ENCODE measurements at places on chromosomes 4 and X.

DNA sequence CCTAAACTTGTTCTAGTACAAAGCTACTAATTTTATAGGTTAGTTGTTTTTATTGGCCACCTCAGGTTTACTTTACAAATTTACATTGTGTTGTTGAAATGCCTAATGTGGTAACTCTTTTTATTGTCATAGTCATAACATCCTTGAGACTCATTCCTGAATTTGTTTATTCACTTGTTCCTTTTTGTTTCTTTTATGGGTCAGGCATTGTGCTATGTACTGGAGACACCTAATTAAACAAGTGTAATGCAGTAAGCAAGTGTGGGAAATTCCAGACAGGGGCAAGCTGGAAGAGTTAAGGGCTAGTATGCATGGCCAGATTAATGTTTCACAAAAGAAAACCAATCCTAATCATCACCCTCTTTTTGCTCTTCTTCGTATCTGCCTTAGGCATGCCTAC is 30.5 kb upstream of the TTC29 start:
- no peak for DNase-seq

GRCh38 chrX:45571453-45571852 is 370.8 kb upstream of the DIPK2B start:
- DNase-seq, result no peak

DNA sequence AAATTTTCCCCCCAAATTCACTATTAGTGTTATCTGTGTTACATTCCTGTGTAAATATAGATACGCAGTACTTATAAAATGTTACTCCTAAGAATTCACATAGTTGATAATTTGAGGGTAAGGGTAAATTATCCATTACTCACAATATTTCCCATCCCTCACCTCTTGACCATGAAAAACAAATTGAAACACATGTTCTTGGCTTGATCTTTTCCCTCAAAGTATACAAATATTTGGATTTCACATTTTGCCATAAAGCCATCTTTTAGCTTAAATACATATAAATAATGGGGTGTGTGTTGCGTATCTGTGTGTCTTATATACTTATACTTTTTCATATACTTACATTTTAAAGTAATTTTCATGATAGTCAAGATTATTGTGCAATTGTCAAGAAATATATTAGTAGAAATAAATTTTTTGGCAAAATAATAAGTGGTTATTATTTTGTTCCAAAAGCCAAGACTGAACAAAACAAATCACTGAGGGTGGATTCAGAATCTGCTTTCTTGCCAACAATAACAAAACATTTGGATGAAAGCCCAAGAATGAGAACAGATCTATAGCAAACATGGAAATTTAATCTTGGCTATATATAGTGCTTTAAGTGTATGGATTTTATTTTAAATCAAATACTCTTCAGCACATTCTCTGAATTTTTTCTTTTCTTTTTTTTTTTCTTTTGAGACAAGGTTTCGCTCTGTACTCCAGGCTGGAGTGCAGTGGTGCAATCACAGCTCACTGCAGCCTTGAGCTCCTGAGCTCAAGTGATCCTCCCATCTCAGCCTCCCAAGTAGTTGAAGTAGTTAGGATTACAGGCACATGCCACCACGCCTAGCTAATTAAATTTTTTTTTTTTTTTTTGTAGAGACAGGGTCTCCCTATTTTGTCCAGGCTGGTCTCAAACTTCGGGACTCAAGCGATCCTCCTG is 48.5 kb upstream of the PRSS48 start:
- no peak for DNase-seq

GRCh38 chrX:131923614-131924250 is 99.4 kb upstream of the STK26 start:
- no peak for DNase-seq

DNA sequence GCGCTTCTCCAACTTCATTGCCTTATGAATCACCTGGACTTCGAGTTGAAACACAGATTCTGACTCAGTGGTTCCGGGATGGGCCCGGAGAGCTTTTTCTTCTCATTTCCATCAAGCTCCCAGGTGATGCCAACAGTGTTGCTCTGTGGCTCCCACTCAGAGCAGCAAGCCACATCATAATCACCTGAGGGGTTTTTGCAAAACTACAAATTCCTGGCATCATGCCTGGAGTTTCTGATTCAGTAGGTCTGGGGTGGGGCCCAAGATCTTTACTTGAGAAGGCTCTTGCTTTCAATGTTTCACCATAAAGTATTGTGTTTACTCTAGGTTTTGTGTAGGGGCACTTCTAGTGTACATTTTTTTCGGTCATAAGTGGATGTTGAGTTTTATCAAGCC is 7.0 kb downstream of the MTM1 start:
- DNase-seq, result peak; percentile 9

- DNase-seq, result no peak
Measured at GRCh38 chr4:38356686-38357085, 307.3 kb upstream of the KLF3 start.

- no peak for DNase-seq
Measured at GRCh38 chr4:112094330-112094729, 50.9 kb upstream of the FAM241A start.

GRCh38 chr4:173932701-173933100 is 350.8 kb downstream of the FBXO8 start:
- no peak for DNase-seq

GRCh38 chr4:145505995-145506394 is 24.3 kb downstream of the SMAD1 start:
- no peak for DNase-seq

DNA sequence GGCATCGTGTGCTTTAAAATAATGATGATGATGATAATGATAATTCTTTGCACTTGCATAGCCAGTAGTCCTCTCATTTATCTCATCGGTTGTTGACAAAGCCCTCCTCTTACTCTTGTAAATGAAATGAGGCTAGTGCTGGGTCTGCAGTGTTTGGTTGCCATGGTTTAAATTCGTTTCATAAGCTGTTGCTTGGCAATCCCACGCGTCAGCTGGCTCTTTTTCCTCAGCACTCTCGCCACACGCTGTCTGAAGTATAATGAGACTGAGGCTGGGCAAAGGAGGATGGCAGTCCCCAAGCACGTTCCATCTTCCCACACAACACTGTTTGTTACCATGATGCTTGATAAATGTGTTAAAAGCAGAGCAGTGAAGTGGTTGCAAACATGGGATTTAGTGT is 15.5 kb downstream of the PAGE4 start:
- DNase-seq, result no peak

GRCh38 chr4:4637710-4638109 is 95.9 kb upstream of the STX18 start:
- DNase-seq, result no peak

- no peak for DNase-seq
Measured at GRCh38 chr4:100582146-100582545, 64.3 kb upstream of the EMCN start.

GRCh38 chr4:144948009-144948408 is 150.0 kb downstream of the ANAPC10 start:
- no peak for DNase-seq

DNA sequence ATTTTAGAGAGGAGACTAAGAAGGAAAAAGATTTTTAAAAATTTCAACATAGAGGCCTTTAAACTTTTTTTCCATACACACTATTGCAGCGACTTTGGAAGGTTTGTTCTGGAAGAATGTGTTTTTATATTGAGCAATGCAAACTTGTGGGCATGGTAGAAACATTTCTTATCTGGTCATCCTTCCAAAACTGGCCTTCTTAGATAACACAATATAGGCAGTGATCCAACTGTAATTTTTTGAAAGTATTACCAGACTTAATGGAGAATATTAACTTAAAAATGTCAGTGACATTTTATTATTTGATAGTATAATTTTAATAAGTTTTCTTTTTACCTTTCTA is 25.6 kb downstream of the FHDC1 start:
- DNase-seq, result no peak

- DNase-seq, result no peak
Measured at GRCh38 chr4:67549123-67549522, 3.8 kb upstream of the CENPC start.

- no peak for DNase-seq
Measured at GRCh38 chr4:88341227-88342192, 37.1 kb upstream of the HERC6 start.

DNA sequence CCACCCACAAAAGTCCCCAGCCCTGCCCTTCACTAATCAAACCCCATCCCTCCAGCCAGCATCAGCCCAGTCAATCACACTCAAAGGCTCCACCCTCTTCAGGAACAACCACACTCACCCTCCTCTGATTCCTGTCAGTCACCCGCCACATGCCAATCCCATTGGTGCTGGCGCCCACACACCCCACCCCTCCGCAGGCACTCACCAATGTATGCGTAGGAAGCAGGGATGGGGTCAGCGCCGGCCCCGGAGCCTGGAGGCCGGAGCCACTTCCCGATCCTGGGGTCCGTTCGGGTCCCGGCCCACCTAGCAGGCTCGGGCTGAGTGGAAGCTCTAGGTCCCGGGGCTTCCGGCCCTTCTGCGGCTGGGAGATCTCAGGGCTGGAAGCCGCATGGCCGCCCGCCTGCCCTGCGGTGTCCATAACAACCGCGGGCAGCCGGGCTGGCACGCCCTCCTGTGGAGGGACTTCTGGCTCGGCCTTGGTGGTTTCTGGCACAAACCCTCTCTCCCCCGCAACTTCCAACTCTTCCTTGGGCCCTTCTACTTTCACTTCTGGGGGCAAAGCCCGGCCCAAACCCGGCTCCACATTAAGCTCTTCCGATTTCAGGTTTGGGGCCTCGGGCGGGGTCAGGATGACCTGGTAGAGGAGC is 7.9 kb upstream of the CFP start:
- DNase-seq, result no peak

GRCh38 chrX:142249721-142250120 is 44.6 kb upstream of the MAGEC2 start:
- no peak for DNase-seq

DNA sequence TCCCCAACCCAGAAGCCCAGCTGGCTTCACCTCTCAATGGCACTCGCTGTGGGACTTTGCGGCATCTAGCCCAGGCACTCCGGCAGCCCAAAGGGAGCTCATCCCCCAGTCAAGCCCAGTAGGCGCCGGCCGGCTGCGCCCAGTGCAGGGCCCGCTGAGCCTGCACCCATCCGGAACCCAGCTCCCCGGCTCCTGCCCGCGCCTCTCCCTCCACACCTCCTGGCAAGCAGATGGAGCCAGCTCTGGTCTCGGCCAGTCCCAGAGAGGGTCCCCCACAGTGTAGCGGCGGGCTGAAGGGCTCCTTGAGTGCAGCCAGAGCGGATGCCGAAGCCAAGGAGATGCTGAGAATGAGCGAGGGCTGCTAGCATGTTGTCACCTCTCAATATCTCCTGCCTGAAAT is 116.8 kb upstream of the UGT8 start:
- DNase-seq, result no peak

DNA sequence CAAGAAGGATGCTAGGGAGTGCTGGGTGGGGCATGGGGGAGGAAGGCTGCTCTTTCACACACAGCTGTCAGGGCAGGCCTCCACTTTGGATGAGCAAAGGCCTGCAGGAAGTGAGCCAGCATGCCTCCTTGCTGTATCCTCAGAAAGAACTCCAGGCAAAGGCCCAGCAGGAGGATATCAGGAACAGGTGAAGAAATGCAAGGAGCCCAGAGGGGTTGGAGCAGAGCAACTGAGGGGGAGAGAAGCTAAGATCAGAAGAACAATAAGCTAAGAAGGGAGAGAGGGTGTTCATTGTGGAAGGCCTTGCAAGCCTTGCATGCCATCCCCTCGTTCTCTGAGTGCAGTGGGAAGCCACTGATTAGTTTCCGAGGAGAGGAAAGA is 115.1 kb downstream of the CAMK2D start:
- DNase-seq, result no peak

GRCh38 chrX:131979116-131979515 is 44.0 kb upstream of the STK26 start:
- DNase-seq, result no peak

GRCh38 chr4:126267689-126268088 is 952.9 kb downstream of the FAT4 start:
- DNase-seq, result no peak

- DNase-seq, result no peak
Measured at GRCh38 chrX:136747003-136747986, 33.4 kb downstream of the ARHGEF6 start.

DNA sequence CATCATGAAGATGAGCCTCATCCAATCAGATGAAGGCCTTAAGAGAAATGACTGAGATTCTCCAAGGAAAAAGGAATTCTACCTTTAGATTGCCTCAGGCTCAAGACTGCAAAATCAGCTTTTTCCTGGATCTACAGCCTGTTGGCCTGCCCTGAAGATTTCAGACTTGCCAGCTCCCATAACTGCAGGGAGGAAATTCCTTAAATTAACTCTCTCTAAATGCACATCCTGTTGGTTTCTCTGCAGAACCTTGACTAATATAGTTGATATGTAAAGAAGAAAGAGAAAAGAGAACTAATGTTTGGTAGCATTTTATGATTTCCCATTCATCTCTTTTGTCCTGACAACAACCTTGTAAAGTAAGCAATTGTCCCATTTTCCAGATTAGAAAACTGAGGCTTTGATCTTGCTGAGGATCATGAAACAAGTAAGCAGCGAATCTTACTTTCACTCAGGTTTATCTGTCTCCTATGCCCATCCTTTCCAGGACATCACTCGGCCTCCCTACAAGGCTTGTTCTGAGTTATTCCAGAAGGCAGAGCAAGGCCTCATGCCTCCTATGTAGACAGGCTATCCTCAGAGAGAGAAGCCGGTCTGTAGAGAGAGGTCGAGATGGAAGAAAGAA is 115.0 kb upstream of the LDB2 start:
- DNase-seq, result no peak

- no peak for DNase-seq
Measured at GRCh38 chr4:119721878-119722277, 93.3 kb upstream of the PDE5A start.

GRCh38 chrX:154797006-154797405 is 8.3 kb downstream of the MPP1 start:
- no peak for DNase-seq

Data from activated CD8-positive, alpha-beta memory T cell treated with anti-CD3 and anti-CD28 coated beads for 1 hour (primary cell).